ENCODE measurements at places on chromosomes 3 and 15. TPM values are rescaled to one million over a fixed set of nuclear protein-coding genes. Genes with fewer than 3 reads are reported as not detected.

Gene COPG1
- 412 TPM for total RNA-seq

Gene TRA2B
- 139 TPM for total RNA-seq

Gene NEIL1
- total RNA-seq = 5.5 TPM

Gene RABL3
- total RNA-seq = 27.9 TPM

Gene ZNF502
- 5.9 TPM for total RNA-seq

Gene STAC
- total RNA-seq = 0.88 TPM

Gene ERICH6
- not detected for total RNA-seq

Gene CCK
- total RNA-seq = not detected

Gene ZMYND10
- 0.88 TPM for total RNA-seq

Gene PRR20G
- total RNA-seq = not detected

Gene PLA2G4D
- not detected for total RNA-seq

Gene ECE2
- total RNA-seq = not detected

Gene RARB
- total RNA-seq = 50.8 TPM

Gene C3orf22
- total RNA-seq = not detected

Gene KBTBD13
- total RNA-seq = not detected

Gene PPIP5K1
- 81.9 TPM for total RNA-seq

Gene IL20RB
- total RNA-seq = 0.59 TPM

Gene PLIN1
- total RNA-seq = 0.30 TPM

Gene TGM5
- not detected for total RNA-seq

Gene ZDHHC23
- total RNA-seq = 1.0 TPM

Gene ABHD6
- total RNA-seq = 11.1 TPM

Gene ATP13A5
- total RNA-seq = not detected

Gene PPP1R14D
- not detected for total RNA-seq

Gene ANKRD34C
- total RNA-seq = not detected

Gene PAK6
- total RNA-seq = 0.28 TPM

Gene HLTF
- total RNA-seq = 63.8 TPM

Gene LYZL4
- total RNA-seq = not detected

Gene ANKRD63
- total RNA-seq = not detected

Gene GOLGA8G
- total RNA-seq = under 0.01 TPM

Gene RETNLB
- total RNA-seq = not detected

Gene HTD2
- total RNA-seq = 11.5 TPM

Gene TMED3
- total RNA-seq = 134 TPM

Gene ISG20
- 0.59 TPM for total RNA-seq

Gene C3orf62
- total RNA-seq = 1.5 TPM

Gene CGNL1
- total RNA-seq = 1.2 TPM

Gene ZSCAN29
- 22.4 TPM for total RNA-seq

Gene CFAP20DC
- total RNA-seq = 2.7 TPM

Gene SPESP1
- 6.0 TPM for total RNA-seq

Gene ISY1
- 22.9 TPM for total RNA-seq

Gene SYNPR
- total RNA-seq = not detected

Gene ILDR1
- total RNA-seq = not detected

Gene PLCL2
- 5.4 TPM for total RNA-seq

All from smooth muscle cell of the umbilical artery (primary cell).